CD4-positive, alpha-beta T cell treated with Interleukin-21 for 1 hour (primary cell): ENCODE measurements at places on chromosomes 6 and 20.

DNA sequence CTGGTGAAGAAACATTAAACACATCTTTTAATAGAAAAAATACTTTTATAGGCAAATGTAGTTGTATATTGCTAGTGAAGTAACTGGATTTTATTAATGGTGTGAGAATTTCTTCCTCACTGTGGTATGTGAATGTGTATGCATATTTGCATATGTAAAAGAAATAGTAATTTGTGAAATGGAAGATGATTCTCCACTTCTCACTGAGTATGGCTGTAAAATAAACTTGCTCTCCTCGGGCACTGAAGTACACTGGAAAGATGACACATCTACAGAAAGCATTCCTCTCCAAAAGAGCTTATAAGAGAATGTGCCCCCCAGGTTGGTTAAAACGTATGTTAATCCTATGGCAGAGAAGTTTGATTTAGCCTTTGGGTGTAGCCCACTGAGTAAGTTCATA is 155.5 kb downstream of the LPA start:
- no peak for DNase-seq

GRCh38 chr6:4372866-4373265 is 237.5 kb upstream of the ECI2 start:
- no peak for DNase-seq

DNA sequence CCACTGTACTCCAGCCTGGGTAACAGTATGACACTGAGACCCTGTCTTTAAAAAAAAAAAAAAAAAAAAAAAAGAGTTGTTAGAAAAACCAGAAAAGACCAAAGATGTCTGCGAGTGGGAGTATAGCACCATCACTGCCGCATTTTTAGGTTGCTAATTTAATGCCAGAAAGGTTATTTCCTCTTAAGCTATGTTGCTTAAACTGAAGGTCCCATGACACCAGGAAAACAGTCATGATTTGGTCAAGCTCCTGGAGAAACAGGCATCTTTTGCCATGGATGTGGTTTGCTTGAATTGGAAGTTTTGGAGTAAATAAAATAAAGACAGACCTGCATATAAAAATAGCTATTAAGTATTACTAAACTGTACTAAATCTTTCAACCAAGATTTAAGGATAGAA is 68.3 kb upstream of the TNFRSF21 start:
- no peak for DNase-seq

DNA sequence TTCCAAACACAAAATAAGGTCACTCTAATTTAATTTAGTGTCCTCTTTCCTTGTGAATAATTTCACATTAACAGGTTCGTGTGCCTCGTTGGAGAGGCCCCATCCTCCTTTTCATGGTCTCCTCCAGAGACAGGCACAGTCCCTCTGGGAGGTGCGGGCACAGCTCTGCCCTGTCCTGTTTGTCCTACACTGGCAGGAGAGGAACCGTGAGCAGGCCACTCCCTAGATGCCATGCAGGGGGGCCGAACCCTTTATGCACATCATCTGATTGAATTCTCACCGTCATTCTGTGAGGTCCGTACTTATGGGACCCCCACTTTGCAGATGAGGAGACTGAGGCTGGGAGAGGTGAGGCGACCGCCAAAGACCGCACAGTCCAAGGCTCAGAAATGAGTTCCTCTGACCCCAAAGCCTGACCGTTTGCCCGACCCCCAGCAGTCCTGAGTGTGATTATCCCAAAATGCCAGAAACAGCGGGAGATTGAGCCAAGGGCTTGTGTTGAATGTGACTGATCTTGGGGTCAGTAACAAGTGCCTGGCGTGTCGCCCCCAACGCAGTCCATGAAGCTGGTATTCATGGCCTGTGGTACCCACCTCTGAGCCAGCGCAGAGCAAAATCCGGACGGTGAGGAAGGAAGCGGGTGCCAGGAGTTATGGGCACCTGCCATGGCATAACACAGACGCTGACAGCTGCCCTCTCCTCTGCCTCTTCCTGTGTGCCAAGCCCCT is 43.5 kb downstream of the PMEPA1 start:
- DNase-seq, result no peak

DNA sequence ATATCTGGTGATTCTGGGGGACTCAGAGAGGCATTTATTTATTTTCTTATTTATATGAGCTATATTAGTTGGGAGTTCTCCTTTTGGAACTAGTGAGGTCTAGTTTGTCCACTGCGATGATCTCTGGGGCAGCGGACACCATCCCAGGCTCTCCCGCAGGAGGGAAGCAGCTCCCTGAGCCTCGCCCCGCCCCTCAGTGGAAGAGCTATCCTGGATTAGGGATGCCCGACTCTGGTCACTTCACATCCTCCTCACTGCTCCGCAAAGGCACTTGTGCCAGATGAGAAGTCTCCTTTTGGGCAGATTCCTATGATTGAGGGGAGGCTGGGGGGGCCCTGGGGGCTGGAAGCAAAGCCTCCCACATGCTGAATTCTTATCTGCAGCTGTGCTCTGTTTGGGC is 3.6 kb upstream of the MAS1 start:
- no peak for DNase-seq

GRCh38 chr20:25187635-25188034 is 7.9 kb upstream of the ENTPD6 start:
- DNase-seq, result no peak

DNA sequence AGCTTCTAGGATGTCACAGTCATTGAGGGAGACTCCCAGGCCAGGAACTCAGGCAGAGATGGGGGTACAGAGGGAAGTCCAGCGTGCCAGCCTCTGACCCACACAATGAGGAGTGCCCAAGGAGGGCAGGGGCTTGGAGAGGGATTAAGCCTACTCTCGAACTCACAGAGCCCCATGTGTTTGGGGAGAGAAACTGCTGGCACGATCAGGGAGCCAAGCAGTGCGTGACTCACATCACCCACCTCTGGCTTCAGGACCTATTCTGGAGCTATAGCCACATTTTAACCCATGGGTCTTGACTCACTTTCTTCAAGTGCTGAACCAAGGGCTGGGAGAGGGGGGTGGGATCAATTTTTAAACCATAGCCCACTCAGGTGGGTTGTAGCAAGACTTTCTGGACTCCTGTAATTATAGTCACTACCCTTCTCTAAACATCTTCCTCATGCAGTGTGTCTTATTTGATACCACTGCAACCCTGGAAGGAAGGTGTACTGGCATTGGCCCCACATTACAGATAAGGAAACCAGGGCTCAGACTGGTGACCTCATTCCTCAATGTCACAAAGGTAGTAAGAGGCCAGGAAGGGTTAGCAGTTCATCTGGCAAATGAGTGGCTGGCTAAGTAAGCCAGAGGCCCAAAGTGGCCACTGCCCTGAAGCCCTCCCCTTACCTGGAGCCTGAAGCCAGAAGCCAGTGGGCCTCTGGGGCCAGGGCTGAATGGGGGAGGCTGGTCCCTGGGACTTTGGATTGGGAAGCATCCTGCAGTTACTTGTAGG is 12.0 kb downstream of the FOXP4 start:
- no peak for DNase-seq
